Muscle of arm (tissue), 14 donors: ENCODE measurements at places on chromosomes 3 and 15. TPM values are rescaled to one million over a fixed set of nuclear protein-coding genes. Genes with fewer than 3 reads are reported as not detected.

DNA sequence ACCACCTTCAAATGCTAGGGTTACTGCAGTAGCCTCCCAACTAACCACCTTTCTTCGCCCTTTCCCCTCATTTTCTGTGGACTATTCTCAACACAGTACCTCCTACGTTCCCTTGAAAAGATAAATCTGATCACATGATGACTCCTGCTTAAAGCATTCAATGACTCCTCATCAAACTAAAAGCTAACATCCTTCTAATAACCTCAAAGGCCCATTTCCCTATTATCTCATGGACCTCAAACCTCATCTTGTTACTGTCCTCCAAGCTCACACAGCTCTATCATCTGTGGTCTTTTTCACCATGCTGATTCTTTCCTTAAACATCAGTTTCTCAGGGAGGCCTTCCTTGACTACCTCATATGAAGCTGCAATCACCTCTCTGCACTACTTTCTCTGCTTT is 29.6 kb downstream of the GADL1 start:
- DNase-seq: no peak

GRCh38 chr3:52061121-52061910 is 4.9 kb upstream of the DUSP7 start:
- no peak for DNase-seq

GRCh38 chr3:2921452-2921851 is 188.7 kb downstream of the IL5RA start:
- DNase-seq: no peak

The GP5 gene
- not detected for polyA plus RNA-seq

The GPR27 gene
- polyA plus RNA-seq: 2.9 TPM

The MYRIP gene
- 2.0 TPM for polyA plus RNA-seq

- no peak for DNase-seq
These were observed 9.1 kb downstream of the EPHA3 start for GRCh38 chr3:89116476-89116875.

The TRPM1 gene
- polyA plus RNA-seq: 1.1 TPM

GRCh38 chr3:139310474-139310933 is 33.3 kb upstream of the MRPS22 start:
- no peak for DNase-seq

- DNase-seq: no peak
These were observed 190.7 kb upstream of the CD96 start for GRCh38 chr3:111351334-111351733.

- no peak for DNase-seq
These were observed 11.8 kb downstream of the OXSR1 start for GRCh38 chr3:38177181-38177580.

DNA sequence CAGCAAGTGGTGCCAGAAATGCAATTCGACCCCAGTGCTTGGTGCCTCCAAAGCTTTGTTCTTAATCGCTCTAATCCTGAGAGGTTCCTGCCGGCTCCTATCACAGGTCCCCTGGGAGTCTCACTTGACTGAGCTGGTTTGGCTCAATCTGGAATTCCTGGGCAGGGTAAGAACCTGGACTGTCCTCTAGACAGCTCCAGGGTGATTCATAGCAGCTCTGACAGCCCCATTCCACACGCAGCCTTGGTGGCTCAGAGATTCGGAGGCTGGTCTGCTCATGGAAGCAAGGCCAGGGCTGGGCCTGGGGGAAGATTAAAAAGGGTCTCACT is 37.9 kb downstream of the MYO5C start:
- DNase-seq: no peak

The C3orf85 gene
- not detected for polyA plus RNA-seq

The TEX55 gene
- not detected for polyA plus RNA-seq

DNA sequence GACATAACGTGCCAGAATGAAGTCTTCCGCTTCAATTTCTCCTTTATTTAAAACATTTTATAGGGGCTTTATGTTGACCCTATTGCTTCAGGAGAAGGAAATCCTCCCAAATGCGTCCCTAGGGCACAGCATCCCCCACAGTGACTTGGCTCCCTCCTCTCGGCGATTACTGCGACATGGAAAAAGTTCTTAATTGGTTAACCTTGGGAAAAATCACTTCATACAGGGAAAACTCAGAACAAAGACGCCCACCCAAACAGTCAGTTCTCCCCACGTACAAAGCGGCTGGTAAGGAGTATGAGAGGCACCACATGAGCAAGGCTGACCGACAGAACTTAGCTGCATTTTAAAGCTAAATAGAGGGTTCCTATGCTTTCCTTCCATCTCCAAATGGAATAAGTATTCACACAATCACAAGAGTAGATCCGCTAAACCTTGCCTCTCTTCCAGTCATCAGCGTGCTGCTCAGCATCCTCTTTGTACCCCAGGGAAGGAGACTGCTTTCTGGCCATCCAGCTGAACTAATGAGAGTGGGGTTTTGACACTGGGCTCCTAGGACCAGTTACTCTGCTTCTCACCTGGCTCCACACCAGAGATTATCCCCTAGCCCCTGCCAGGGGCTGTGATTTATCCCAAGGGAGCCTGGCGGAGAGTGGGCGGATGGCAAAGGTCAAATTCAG is 415.3 kb upstream of the WNT5A start:
- peak; percentile 49 for DNase-seq

GRCh38 chr3:61936344-61936937 is 375.1 kb downstream of the PTPRG start:
- no peak for DNase-seq

DNA sequence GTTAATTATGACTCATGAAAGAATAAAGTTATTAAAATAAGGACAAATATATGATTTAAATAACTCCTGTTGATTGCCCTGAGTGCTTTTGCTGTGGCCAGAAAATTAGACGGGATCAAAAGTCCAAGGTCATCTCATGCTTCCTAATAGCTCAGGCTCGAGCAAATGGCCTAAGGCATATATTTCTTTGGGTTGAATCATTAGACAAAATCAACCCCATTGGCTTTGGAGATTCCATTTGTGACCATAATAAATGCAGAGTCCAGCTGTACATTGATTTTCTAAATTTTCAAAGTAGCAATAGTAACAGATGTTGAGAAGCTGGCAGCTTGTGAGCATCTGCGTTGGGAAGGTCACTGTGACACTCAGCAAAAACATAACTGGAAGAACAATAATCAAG is 464.5 kb upstream of the TGFBR2 start:
- DNase-seq: no peak

GRCh38 chr3:156749244-156749643 is 74.9 kb downstream of the TIPARP start:
- DNase-seq: no peak

- DNase-seq: no peak
These were observed 2.4 kb downstream of the ANAPC13 start for GRCh38 chr3:134483195-134483900.

The INAFM2 gene
- polyA plus RNA-seq: 14.2 TPM

- no peak for DNase-seq
These were observed 17.5 kb upstream of the HACD2 start for GRCh38 chr3:123602325-123602724.

DNA sequence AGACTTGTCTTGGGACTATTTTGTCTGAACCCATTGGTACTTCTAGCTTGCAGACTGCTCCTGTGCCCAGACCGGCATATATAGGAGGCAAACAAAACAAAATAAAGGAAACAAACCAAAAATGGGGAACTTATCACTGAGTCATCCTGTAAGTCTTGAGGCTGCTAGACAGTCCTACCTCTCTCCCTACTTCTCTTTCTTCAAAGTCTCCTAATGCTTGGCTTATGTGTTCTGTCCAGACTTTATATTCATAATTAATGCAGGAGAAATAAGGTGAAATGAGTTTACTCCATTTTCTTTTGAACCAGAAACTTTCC is 266.2 kb downstream of the ZNF385D start:
- no peak for DNase-seq

The DGKG gene
- 1.5 TPM for polyA plus RNA-seq

DNA sequence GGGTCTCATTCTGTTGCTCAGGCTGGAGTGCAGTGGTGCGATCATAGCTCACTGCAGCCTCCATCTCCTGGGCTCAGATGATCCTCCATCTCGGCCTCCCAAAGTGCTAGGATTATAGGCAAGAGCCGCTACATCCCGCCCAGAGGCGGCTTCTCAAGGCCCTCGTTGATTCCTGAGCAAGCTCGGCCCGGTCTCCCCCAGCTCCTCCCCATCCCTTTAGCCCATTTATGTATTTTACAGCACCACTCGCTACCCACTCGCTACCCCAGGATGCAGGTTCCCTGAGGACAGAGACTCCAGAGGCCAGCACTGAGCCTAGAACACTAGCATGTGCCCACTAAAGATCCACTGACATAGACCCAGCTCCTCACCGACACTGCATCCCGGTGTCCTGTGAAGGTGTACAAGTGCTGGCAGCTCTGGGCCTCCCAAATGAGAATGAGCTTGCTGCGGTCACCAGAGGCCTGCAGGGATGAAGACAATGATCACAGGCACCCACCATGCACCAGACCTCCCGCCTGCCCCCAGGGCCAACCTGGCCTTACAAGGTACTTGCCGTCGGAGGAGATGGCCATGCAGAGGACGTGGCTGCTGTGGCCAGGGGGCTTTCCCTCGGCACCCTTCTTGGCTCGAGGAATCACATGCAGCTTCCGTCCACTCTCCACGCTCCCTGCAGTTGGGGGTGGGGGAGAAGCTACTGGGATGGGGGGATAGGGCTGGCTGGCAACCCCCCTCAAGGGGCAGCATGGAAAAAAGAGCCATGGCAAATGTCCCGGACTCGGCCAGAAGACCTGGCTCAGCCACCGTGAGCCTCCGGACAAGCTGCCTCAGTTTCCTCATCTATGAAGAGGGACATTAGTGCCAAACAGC is 5.6 kb downstream of the RRP9 start:
- DNase-seq: no peak

The LEO1 gene
- polyA plus RNA-seq: 26.4 TPM

GRCh38 chr3:177681156-177681555 is 483.9 kb upstream of the TBL1XR1 start:
- DNase-seq: no peak

DNA sequence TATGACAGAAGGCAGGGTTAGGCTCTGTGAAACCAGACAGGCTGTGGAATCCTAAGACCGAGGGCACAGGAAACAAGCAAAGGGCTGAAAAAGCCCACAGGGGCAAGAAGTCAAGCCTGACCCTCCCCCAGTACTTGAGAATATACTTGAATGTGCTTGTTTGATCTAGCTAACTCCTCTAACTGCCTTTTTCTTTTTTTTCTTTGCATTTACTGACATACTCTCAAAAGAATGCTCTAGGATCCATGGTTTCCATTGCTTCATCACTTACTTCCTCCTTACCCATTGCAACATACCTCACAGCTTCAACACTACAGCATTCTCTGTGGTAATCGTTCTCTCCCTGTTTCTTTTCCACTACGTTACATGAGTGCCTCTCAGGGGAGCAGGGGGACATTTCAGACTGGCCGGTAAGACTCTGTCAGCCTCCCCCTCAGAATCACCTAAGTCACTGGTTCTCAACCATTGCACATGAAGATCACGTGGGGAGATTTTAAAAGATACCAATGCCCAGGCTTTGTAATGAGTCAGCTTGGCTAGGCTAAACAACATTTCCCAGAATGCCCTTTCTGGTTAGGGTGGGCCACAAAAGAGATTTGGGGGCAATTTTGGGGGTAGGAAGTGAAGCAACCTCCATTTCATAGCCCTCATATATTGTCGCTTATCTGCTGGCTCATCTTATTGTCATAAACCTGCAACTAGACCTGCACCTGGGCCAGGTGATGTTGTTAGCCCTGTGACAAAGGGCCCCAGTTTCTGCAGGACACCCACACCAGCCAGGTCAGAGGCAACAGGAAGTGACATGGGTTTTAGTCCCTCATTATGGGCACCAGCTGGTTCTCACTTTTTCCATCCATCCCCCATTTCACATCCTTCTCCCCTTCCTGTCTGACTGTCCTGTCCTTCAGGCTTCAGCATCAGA is 24.6 kb upstream of the RSL24D1 start:
- DNase-seq: peak; percentile 20

DNA sequence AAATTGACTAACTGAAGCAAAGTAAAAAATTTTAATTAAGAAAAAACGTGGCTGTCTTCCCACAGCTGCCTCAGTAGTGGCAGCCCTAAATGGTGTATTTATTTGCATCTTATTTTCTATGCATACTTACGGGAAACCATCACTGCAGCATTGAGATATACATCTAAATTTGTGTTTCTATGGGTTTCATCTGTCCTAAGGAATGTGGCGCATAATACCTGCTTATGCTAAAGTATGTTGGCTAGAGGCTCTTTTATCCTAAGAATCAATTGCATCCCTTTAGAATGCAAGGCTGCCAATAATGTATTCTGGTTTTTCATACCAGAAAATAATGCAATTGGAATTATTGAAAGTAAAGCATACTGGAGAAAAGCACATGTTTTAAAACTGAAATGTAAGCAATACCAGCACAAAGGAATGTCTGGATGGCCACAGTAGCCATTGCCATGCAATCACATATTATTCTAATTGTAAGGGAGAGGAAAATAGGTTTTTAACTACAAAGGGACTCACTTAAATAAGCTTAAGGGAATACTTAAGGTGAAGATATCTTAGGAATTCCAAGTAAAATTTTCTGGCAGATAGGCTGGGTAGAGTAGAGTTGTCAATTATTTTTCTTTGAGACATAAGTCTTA is 834.5 kb upstream of the NECTIN3 start:
- no peak for DNase-seq

- no peak for DNase-seq
These were observed 36.9 kb downstream of the TSPAN3 start for GRCh38 chr15:77033729-77034671.

The DAPK2 gene
- polyA plus RNA-seq: 3.0 TPM

The TMEM212 gene
- not detected for polyA plus RNA-seq

DNA sequence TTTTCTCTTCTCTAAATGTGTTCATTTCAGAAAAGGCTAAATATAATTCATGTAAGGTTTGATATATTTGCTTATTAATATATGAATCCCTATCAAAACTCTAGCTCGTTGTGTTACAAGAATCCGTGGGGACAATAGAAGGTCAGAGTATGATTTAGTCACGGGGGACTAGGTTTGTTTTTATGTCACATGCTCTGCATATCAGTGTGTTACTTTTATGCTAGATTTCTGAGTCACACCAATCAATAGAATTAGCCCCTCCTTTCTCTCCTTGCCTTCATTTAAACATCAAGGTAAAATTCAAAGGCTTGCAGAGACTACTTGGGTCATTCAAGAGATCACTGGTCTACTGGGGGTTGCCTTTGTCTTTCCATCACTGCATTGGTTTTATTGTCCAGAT is 636.1 kb downstream of the NR2F2 start:
- no peak for DNase-seq

DNA sequence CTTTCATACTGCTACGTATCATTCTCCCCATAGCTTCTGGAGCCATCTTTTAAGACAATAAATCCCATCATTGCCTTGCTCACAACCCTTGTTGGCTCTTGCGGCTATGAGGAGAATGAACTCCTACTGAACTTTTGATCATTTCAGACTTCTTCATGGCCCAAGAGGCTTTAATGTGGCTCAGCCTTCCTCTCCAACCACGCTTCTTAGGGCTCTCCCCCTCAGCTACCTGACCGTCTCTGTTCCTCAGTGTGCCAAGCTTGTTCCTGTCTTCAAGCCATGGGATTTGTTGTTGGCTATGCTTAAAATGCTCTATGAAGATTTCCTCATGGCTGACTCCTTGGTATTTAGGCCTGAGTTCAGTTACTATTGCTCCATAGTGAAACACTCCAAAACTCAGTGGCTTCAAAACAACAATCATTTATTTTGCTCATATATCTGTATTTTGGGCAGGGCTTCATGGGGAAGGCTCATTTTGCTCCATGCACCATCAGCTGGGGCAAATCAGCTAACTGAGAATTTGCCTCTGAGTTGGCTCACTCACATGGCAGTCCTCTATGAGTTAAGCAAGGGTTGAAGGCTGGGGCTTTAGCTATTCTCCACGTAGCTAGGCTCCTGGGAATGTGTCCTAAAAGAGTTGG is 47.5 kb downstream of the FOXL2 start:
- no peak for DNase-seq

The LCTL gene
- polyA plus RNA-seq: 0.26 TPM

The GRIP2 gene
- polyA plus RNA-seq: 30.5 TPM
